ENCODE measurements at places on chromosomes 5 and 9.

DNA sequence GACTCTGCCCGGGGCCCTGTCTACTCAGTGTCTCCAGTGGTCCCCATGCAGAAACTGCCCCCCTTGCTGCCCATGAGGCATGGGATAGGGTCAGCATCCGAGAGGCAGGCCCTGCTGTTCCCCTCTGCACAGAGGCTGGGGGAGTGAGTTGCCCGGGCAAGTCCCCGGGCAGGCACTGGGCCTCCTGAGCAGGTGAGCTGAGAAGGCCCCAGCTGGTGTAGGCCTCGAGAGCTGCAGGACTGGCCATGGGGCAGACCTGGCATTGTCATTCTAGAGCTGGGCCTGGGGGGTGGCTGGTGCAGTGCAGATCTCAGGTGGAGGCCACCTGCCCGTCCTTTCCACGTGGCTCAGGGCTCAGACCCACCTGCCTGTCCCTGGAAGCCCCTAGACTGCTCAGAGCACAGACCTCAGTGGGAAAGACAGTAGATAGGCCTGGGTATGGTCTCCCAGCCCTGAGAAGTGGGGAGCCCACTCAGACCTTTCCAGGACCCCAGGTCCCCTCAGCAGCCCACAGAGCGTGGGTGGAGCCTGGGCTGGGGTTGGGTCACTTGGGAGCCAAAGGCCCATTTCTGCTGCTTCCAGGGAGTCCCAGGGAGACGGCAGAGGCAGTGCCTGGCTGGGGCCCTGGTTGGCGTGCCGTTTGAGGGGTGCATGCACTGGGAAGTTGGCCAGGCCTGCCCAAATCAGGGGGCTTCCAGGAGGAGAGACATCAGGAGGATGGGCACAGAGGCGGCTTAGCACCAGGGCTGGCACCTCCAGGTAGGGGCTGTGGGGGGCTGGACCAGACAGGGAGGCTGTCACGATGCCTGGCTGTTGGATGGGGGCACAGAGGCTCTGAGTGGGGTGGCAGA lies 4.8 kb upstream of the NOTCH1 start:
- DNase-seq, result no peak

- peak; percentile 25 for DNase-seq
These were observed 43.9 kb downstream of the P4HA2 start for GRCh38 chr5:132183723-132184122.

GRCh38 chr9:97673922-97674321 lies 23.2 kb downstream of the XPA start:
- no peak for DNase-seq

DNA sequence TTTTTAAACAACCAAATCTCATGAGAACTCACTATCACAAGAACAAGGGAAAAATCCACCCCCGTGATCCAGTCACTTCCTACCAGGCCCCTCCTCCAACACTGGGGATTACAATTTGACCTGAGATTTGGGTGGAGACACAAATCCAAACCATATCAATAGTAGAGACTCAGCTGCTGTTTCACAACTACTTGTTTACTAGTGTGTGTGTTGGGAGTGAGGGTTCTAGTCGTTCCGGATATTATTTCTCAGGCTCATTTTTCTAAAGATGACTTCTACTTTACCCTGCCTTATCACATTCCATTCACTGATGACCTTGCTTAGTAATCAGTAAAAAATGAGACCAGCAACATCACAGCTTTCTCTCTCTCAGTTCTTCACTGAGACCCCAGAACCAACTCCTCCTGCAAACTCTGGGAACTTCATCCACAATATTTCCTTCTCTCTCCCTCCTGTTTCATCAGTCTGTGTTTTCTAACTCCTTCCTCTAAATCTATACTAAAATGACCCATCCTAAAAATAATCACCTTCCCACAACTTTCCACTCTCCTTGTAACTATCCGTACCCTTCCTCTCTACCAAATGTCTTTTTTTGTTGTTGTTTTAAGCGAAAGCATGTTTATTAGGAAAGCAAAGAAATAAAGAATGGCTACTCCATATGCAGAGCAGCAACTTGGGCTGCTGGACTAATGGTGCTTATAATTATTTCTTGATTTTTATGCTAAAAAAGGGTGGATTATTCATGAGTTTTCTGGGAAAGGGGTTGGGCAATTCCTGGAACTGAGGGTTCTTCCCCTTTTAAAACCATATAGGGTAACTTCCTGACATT lies 121.5 kb upstream of the SPRY4 start:
- DNase-seq, result peak; percentile 68

- peak; percentile 18 for DNase-seq
These were observed 351.0 kb downstream of the SPOCK1 start for GRCh38 chr5:137148159-137148558.

- no peak for DNase-seq
These were observed 27.0 kb upstream of the PDCD1LG2 start for GRCh38 chr9:5483306-5483705.

DNA sequence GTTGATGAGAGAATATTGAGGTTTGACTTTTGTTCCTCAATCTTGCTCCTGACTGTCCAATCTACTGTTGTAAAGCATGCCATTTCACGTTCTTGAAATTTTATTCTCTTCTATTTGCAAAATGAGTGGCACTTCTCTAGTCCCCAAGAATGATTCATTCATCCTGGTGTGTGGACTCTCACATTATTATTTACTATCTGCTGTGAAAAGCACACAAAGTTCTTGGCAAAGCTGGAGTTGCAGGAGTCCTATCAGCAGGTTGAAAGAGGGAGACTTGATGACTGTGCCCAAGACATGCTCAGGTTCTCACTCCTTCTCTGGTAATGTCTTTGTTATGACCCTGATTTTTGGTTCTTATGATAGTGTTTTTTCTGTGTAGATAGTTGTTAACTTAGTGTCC lies 382.6 kb downstream of the DMRTA1 start:
- DNase-seq, result no peak

DNA sequence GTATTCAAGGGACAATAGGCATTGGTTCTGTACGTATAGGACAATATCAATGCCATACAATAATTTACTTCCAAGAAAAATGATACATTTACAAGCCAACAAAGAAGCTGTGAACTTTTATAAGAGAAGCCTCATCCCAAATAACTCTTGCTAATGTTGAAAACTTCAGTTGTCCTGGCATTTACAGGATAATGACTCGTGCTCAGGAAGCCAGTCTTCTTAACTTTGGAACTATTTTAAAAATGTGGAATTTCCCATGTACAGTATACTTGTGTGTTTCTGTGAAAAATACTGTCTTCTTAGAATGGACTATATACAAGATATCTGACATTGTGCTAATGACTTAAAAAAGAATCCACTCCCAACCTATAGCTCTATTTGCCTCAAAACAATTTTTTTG lies 1479.3 kb upstream of the CDH9 start:
- peak; percentile 70 for DNase-seq

GRCh38 chr9:109017493-109017892 lies 4.2 kb upstream of the CTNNAL1 start:
- no peak for DNase-seq

- no peak for DNase-seq
These were observed 170.5 kb downstream of the RGS3 start for GRCh38 chr9:113633782-113634595.

DNA sequence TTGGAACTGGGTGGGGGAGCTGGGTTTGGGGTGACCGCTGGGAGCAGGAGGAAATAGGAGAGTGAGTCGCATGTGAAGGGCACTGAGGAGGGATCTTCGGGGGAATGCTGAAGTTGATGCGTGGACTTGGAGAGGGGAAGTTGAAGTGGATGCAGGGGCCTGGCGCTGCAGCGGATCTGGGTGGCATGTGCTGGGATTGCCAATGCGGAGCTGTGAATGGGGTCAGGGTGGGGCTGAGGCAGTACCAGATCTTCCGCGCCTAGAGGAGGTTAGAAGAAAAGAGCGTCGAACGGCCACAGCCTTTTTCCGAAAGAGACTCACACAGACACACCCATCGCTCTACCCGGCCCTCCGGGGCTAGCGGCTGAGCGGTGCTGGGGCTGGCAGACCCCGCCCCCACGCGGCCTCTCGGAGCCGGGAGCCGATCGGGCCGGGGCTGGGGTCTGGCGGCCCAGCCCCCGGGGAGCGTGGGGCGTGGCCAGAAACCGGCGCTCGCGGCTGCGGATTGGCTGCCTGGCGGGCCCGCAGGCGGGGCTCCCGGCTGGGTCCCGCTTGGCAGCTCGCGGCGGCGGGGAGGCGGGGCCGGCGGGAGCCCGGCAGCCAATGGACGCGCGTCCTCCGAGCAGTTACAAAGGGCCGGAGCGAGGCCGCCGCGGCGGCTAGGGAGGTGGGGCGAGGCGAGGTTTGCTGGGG lies at the start of gene TGFBR1:
Gene TGFBR1, plus strand, starts transcription at position 655 of the 693 bp plus-strand sequence. CDS start 93 bp downstream, outside the sequence.
- peak; percentile 94 for DNase-seq

GRCh38 chr5:89255845-89256463 lies 373.0 kb upstream of the MEF2C start:
- DNase-seq, result peak; percentile 77
